T-cell (primary cell): ENCODE measurements at places on chromosomes 4 and X.

DNA sequence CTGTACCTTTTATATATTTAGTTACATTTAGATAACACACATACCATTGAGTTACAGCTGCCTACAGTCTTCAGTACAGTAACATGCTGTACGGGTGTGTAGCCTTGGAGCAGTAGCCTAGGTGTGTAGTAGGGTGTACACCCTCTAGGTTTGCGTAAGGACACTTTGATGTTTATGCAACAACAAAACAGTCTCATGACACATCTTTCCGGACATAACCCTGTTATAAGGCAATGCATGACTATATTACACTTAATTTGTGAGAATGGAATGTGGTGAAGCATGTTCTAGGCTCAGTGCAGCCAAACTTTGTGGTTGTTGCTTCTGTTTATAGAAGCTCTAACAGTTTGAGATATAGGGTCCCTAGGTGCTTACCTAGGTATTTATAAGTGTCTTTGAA, 65.4 kb downstream of the SPRY1 start:
- no peak for DNase-seq

DNA sequence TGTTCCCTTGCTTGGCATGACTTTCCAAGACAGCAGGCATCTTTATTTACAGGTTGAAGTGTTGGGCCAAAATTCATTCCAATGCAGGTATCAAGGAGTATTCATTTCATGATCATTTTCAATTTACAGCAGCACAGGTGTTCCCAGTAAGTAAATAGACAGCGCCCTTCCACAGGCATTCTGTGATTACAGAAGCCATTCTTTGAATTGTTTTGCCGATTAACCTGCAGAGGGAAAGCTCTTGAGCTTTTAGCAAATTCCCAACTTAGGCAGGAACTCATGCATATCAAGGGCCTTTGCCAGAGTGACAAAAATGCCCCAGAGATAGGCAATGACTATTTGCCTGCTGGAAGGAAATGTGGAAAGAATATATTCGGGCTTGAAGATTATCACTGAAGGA, 6.8 kb downstream of the TXK start:
- DNase-seq: no peak

GRCh38 chrX:24202465-24203031, 53.0 kb downstream of the ZFX start:
- no peak for DNase-seq

- no peak for DNase-seq
Observed at GRCh38 chrX:149641432-149641831, 9.8 kb upstream of the TMEM185A start.

DNA sequence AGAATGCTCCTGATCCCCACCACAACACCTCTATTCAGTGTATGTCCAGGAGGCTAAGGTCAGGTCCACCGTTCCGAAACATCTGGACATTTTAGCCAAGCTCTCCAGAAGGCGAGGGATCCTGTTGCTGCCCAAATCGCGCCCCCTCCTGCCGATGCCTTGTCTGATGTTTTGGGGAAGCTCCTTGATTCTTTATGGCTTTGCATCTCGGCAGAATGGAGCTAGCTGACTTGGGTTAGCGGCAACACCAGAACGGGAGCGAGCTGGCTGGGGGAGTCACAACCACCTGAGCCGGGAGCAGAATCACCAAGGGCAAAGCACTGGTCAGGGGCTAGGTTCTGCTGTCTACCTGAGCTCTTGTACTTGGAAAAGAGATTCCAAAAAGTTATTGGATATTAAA, 6.6 kb upstream of the POU3F4 start:
- no peak for DNase-seq

DNA sequence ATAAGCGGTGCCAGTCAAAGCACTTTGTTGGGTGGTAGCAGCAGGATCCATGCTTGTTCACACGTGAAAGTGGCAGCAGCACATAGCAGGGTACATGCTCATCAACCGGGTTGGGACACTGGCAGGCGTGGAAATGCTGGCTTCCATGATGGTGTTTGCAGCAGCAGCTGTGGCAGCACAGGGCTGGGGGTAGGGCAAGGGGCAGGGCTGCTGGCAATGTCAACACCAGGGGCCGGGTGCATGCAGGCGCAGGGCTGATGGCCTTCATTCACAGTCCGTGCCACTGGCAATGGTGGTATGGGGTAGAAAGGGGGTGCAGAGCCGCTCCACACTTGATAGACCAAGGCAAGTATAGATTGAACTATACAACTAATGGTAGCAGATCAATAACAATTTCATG, 374.7 kb upstream of the FAM241A start:
- no peak for DNase-seq

DNA sequence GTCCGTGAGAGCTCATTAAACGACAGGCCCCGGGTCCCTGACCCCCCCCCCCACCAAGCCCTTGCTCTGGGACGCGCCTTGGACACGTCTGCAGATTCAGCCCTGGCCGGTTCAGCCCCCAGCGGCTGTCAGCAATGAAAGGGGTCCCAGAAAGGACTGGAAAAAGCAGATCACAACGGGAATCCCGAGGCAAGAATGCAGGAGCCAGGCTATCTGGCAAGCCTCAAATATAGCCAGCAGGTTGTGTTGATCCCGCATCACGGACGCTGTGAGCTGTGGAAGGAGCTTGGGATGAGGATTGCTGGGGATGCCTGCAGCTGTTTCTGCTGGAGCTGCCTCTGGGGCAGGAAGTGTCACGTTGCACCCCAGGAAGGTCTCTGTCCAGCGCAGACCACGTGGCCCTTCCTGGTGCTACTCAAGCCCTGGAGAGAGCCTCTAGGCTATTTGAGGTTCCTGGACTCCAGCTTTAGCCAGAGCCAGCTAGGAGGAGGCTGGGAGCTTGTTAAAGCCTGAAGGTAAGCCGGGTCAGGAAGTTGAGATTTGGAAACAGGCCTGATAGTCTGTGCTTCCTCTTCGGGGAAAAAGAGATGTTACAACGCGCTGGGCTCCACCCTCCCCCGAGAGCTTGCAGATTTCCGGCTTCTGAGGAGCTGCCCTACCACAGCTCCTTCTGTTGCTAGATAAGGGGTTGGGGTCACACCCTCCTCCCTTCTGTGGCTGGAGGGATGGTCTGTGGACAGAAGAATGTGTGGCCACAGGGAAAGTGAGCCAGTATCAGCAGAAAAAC, 19.3 kb upstream of the CSF2RA start:
- peak; percentile 50 for DNase-seq

- no peak for DNase-seq
Observed at GRCh38 chr4:14607578-14607977, 394.7 kb upstream of the CPEB2 start.

GRCh38 chr4:129526812-129527211, 430.9 kb downstream of the C4orf33 start:
- no peak for DNase-seq

DNA sequence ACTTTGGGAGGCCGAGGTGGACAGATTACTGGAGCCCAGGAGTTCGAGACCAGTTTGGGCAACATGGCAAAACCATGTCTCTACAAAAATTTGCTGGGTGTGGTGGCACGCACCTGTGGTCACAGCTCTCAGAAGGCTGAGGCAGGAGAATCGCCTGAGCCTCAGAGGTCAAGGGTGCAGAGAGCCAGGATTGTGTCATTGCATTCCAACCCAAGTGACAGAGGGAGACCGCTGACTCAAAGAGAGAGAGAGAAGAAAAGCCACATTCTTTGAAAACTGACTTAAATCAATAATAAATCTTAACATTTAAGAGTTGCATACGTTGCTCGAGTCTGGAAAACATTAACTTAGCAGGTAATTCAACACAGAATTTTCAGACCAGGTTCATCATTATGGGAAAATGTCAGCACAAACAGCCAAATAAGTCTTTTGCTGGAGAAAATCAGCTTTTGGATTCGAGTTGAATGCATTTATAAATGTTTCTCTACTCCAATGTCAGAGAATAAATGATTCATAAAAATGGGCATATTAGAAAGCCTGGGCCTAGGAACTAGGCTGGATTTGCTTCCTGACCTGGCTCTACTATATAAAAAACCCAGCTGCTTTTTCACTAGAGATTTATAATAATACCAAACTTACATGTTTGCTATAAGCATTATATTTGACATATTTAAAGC, 68.3 kb upstream of the RBPJ start:
- DNase-seq: no peak

DNA sequence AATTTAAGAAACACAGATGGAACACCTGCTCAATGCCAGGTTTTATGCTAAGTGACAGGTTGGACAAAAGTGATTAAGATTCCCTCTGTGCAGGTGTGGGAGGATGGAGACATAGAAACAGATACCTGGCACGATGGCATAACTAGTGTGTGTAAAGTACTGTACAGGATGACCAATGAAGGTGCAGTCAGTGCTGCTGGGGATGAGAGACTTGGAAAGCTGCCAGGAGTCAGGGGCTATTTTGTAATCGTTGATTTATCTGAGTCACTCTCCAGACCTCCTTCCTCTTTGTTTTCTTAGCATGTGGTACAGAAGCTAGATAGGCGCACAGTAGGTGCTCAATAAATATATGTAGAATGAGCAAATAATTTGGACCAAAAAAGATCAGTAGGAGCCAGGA, 58.2 kb downstream of the CWH43 start:
- DNase-seq: no peak

- DNase-seq: no peak
Observed at GRCh38 chr4:42167709-42168108, 15.3 kb upstream of the BEND4 start.

DNA sequence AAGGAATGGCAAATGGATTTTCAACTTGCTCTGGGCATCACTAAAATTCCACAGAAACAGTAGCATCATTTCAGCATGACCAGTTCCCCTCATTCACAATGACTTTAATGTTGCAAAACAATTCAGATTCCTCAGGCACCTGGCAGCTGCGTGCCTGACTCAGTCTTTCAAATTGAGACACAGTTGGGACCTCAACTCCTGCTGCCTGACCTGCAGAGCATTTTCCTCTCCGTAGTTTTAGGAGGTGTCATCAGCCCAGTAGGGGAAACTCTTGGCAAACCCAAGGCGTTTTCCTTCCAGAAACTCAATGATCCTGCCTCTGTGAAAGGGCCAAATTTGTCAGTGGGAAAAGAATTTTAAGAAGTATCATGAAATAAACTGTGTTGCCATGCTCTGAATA, 388.9 kb downstream of the SPRY1 start:
- no peak for DNase-seq

- DNase-seq: no peak
Observed at GRCh38 chrX:76796311-76796710, 368.8 kb downstream of the MAGEE1 start.

- DNase-seq: peak; percentile 7
Observed at GRCh38 chr4:87848622-87849351, 16.0 kb downstream of the MEPE start.

DNA sequence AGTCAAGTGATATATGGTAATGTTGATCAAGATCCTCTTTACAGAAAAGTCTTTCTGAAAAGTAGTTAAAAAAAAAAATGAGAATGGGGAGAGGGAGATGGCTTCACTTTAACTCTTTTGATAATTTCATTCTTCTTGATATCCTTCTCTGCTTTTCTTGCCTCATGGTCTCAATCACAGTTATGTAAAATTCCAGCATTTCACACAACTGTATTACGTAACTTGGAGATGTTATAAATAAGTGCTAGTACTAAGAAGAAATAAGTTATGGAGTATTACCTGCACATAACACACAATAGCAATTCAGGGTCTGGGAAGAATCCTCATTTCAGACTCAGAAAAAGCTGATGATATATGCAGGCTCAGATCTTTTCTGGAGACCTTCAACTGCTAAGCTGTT, 22.0 kb downstream of the RUFY3 start:
- DNase-seq: no peak

DNA sequence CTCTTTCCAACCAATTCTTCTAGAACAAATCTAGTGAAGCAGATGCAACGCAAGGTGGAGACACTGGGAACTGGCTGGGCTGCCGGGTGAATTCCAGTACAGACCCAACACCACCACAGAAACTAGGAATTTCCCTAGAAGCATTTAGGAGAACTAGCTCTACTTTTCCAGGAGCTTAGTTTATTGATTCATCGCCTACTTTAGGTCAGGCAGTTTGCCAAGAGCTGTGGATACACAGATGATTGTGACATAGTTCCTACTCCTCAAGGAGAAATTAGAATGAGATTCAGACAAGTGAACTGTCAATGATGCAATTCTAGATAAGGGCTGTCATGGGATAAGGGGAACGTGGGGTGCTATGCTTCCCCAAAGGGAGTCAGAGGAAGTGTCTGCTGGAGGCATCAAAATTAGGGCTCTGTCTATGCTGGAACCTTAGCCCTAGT, 350.0 kb downstream of the CAMK2D start:
- DNase-seq: no peak

GRCh38 chr4:151409470-151410313, 716 bp downstream of the FHIP1A start:
- peak; percentile 13 for DNase-seq

GRCh38 chr4:153427363-153428071, 38.6 kb upstream of the TMEM131L start:
- no peak for DNase-seq

GRCh38 chr4:83728191-83728590, 192.3 kb downstream of the GPAT3 start:
- DNase-seq: no peak

DNA sequence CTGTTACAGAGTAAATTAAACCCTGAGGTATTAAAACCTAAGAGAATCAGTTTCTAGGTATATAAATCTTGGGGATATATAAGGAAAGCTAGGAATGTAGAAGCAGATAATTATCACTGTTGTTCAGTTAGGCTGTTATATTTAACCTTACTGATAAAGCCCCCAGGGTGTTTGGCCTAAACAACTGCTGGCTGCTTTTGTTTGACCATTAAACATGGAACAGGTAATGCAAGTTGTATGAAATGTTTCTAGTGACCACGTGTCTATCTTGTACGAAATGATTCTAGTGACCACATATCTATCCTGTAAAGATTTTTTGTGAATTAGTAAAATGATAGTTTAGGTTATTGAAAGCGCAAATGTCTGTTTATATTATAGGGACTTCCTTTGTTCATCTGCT, 52.6 kb downstream of the SGMS2 start:
- DNase-seq: no peak

GRCh38 chrX:45184211-45184610, 16.5 kb downstream of the DIPK2B start:
- DNase-seq: no peak
